ENCODE measurements at places on chromosomes 12 and 14.
A peak's percentile ranks its signal among the peaks of the same experiment; 100 is the strongest.

DNA sequence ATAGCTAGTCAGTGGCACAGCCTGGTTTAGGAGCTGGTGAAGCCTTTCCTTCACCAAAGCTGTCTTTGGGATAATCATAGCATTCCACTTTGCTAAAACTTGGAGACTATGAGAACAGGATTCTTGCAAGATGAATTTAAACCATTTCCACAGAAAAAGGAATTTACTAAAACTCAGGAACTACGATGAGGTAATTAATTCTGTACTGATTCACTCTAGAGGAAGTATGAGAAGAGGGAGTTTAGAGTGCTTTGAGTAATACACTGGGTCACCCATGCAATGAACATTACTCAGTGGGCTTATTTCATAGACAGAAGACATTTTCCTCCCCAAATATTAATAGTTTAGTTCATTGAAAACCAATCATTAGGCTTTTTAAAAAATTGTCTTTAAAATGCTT, 73.0 kb downstream of the RMST start:
- DNase-seq, result peak; percentile 62

- peak; percentile 84 for DNase-seq
Measured at GRCh38 chr12:3313066-3313465, 177.9 kb upstream of the PRMT8 start.

DNA sequence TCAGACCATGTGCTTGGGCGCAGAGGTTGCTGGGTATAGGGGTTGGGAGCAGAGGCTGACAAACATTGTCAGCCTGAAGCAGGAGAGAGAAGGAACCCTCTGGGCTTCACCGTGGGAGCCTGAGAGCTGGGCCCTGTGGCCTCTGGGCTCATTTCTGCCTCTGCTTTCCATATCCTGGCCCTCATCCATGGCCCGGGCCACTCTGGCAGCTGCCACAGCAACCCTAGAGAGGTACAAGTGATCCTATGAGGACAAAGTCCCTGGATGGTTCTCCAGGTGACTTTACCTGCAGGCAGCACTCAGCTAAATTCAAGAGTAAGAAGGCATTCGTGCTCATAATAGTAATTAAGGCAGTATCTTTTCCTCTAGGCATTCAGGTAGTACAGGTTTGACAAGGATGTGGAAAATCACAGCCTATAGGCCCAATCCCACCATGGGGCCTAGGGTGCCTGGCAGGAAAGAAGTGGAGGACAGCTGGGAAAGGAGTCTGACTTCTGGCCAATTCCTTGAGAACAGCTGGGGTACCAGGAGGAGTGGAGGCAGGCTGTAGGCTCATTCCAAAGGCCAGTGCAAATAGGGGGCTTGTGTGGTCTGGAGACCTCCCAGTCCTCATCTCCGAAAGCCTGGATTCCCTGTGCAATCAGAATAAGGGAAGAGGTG, 3.6 kb upstream of the TTC7B start:
- DNase-seq, result peak; percentile 60

DNA sequence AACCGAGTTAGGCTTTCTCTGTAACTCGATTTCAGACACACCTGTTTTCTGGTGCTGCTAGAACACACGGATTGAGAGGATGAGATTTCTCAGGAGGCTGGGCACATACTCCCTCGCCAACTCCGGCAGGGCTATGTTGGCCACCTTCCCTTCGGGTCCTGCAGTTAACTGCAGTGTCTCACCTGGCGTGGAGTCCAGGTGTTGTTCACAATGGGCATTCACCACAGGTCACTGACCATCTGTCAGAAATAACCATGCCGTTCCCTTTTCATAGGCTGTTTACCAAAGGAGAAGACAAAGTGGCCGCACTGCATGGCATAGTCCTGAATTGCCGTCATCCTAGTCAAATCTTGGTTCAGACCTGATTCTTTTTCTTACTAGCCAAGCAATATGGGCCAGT, 5.5 kb upstream of the KCNH3 start:
- DNase-seq, result no peak

GRCh38 chr14:39762576-39763401, 330.6 kb upstream of the FBXO33 start:
- no peak for DNase-seq

GRCh38 chr14:60349663-60350365, 100.8 kb downstream of the PPM1A start:
- DNase-seq, result peak; percentile 61

DNA sequence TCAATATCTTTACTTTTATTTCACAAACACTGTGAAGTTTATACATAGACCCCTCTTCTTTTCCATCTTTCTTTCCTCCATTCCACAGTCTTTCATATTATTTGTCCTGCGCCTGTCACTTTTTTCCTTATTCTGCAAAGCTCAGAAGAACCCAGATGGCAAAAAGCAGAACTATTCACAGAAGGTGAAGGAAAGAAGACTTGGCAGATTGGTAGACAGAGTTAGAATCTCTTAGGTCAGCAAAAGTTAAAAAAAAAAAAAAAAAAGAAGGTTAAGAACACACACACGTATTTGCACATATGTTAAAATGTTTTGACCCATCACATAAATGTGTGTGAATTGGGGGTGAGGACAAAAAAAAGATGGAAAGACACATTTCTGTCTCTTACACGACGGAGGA, 50.3 kb upstream of the ABCC9 start:
- no peak for DNase-seq

DNA sequence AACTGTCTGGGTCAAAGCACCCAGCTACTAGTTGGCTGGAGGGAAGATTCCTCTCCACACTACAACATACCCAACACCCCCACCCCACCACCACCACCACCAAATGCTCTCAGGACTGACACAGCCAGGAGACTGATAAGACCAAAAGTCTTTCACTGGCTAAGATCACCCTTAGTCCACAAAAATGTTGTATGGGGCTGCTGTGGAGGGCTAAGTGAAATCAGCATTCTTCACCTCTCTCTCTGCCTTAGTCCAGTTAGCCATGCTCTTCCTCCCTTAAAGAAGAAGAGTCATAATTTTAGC, 106.2 kb downstream of the NUAK1 start:
- no peak for DNase-seq

DNA sequence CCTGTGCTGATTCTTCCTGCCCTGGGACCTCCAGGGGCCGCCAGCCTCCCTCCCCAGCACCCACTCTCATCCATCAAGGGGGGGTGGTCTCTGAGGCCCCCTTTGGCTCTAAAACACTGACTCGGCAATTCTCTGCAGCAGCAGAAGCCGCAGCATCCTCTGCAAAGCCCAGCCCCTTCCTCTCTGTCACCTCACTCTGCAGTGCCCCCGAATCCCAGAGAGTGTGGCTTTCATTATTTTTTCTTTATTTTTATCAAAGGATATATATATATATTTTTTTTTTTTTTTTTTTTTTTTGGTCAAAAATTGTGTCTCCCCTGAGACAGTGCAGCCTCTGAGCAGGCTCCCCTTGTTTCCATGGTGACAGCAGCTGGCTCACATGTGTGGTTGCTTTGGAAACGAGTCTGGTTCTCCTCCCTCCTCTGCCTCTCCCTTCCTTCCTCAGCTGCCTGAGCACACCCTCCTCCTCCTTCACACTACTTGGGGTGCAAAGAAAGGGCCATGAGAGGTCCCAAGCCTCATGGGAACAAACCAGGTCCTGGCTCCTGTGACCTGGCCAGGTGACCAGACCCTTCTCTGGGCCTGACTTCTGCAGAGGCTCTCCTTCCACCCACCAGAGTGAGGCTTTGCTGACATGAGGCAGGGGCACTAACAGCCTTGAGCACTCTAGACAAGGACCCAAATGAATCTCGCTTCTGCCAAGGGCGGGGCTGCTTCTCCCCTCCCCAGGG, 100.5 kb downstream of the LRRC74A start:
- peak; percentile 46 for DNase-seq

DNA sequence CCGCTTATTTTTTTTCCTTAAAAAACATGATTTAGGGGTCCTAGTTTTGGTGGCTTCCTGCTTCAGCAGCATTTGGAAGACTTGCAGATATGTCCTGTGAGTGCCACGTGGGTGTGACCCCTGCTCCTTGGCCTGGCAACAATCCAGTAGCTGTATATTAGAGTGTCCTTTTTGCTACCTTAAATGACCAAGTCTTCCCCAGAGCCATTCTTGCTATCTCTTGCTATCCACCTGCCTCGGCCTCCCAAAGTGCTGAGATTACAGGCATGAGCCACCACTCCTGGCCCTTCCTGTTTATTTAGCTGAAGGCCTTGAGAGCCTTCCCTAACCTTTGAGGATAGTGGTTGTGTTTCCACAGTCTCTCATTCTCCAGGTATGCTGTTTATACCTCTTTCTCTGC, 17.0 kb downstream of the TPCN1 start:
- DNase-seq, result no peak

GRCh38 chr14:69261761-69262331, 1.9 kb downstream of the GALNT16 start:
- no peak for DNase-seq

DNA sequence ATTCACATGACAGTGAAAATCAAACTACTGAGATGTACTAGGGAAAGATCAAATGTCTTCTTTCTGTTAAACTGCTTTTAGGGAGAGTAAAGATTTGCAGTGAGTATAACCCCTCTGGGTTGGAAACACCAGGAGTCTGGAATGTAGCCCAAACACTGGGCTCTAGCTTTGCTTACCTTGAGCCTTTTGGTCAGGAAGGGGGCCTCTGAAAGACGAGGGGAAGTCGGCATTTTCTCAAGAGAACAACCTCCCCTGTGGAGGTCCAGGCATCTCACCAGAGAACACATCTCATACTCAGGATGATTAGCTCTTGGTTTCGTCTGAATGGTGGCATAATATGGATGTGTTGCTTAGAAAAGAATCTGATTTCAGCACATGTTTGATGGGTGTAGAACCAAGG, 169.0 kb downstream of the ZFP36L1 start:
- no peak for DNase-seq

DNA sequence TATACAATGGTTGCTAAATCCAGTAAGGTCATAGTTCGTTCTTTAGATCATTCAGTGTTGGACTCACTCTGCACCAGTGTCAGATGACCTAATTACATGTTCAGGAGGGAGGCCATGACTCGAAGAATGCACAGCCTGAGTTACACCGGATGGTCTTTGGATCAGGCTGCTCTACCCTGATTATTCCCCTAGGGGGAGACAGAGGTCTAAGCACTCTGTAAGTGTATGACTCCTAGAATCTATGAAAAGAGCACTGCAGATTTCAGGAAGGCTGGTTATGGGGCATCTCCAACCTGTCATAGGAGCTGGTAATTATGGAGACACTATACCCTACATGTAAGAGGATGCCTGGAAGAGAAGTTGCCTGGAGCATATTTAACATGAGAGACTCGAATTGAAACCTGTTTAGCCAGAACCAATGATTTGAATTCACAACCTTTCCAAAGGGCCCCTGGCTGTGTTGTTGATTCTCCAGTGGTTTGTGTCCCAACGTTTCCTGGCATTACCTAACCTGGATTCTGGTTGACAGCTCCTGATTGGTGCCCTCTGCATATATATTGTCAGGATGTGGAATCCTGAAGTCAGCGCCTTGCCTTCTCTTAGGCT, at the start of gene MUCL1:
TSS of gene MUCL1 (plus strand) at position 584 of the 606 bp plus-strand sequence. CDS start 67 bp downstream, outside the sequence.
- DNase-seq, result peak; percentile 80

DNA sequence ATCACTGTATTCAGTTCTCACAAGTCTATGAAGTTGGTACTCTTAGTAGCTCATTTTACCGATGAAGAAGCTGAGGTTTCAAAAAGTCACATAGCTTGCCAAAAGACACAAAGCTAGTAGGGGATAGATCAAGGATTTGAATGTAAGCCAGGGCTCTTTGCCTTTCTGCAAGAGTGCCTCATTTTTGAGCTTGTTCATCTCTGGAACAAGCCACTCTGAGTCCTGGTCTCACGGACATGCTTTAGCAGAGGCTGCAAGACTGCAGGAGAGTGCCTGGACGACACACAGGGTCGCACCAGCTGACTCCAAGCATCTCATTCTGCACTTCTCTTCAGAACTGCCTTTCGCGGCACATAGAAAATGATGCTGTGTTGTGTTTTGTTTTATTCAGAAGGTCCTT, 3.7 kb downstream of the NUAK1 start:
- no peak for DNase-seq

DNA sequence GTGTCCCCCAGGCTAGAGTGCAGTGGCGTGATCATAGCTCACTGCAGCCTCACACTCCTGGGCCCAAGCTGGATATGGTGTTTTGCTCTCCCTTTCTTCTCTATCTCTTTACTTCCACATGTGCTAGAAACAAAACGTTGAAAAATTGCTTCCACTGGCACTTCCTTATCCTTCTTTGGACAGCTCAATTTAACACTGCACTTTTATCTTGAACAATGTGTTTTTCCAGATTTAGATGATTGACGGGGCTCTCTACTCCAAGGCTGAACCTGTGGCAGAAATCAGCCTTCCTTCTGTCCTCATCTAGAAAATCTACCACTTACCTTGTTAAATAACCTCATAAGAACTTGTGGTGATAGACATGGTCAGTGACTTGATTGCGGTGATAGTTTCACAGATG, 165.1 kb downstream of the DAD1 start:
- no peak for DNase-seq

- DNase-seq, result peak; percentile 17
Measured at GRCh38 chr12:102171951-102172350, 25.7 kb downstream of the PMCH start.

GRCh38 chr12:68334132-68334531, 2.0 kb upstream of the MDM1 start:
- peak; percentile 12 for DNase-seq

DNA sequence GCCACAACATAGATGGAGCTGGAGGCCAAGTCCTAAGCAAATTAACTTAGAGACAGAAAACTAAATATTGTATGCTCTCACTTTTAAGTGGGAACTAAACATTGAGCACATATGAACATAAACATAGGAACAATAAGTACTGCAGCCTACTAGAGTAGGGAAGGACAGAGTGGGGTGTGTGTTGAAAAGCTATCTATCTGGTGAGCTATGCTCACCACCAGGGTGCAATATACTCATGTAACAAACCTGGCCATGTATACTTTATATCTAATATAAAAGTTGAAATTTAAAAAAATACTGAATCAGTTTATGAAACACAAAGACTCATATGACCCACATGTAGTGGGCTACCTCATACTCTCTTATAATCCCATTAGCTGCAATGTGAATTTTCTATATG, 1305.0 kb downstream of the LRFN5 start:
- DNase-seq, result no peak

DNA sequence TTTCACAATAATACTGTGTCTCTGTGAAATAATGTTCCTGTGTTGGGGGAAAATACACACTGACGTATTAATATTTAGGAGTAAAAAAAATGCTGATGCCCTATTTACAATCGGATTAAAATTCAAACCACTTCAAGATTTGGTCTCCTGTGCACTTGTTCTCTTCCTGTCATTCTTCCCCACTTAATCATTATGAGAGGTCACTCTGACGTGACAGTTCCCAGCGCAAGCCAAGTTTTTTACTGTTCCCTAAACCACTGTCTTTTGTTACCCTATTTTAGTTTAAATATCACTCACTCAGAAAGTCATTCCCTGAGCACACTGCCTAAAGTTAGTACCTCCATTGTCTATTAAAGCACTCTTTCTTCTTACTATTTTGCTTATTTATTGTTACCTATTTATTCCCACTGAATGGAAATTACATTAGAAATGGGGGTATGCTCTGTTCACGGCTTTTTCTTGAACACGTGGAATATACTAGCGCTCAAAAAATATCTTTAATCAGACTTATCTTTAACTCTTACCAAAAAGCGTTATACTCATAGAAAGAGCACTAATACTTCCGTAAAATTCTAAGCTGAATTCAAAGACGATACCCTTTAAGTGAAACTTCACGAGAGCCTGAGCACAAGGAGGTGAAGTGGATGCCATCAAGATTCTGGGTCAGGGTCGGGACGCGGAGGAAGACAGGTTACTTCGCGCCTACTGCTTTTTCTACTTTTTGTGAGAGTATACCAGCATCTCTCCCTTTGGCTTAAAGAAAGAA, 670 bp upstream of the PSMA3 start:
- DNase-seq, result peak; percentile 53

Measured in epithelial cell of esophagus (primary cell).